ENCODE measurements at places on chromosomes 7 and 10.

GRCh38 chr7:158760936-158761335 lies 56.3 kb upstream of the NCAPG2 start:
- DNase-seq: no peak

- DNase-seq: no peak
Observed at GRCh38 chr10:101393378-101393777, 39.4 kb downstream of the BTRC start.

DNA sequence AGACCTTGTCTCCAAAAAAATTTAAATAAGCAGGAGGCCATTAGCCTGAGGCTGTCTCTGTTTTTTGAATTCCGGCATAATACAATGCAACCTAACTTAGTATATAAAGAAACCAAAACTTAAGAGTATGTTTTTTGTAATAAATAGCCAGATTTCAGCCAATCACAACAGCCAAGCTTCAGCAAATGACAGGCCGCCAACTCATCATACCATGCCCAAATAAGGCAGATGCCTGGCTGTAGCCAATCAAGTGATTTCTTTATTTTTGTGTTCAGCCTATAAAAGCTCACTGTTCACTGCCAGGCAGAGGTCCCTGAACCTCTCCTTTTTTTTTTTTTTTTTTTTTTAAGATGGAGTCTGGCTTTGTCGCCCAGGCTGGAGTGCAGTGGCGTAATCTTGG lies 12.7 kb upstream of the PURB start:
- DNase-seq: no peak

DNA sequence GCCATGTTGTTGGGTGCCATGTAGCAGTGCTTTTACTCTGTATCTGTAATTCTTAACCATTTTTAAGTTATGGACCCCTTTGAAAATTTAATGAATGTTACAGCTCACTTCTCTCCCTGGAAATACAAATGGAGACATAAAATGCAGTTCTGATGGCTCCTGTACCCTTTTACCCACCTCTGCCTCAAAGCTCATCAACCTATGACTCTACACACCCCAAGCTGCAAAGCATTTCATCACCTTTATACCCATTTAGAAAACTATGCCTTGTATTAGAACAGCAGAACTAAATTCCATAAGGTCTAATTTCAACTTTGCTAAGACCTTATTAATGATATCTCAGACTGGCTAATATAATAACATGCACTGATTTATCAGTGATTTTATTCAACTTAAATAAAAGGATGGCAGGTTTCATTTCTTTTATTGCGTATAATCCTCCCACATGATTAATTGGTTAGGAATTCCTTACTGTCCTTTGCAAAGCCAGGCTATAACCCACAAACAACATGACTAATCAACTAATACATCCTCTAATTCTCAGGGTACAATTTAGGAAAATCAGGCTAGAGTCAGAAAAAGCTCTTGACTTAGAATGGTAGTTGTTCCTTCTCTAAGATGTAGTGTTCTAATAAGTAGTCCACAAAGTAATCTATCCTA lies 68.1 kb downstream of the CPEB3 start:
- no peak for DNase-seq

DNA sequence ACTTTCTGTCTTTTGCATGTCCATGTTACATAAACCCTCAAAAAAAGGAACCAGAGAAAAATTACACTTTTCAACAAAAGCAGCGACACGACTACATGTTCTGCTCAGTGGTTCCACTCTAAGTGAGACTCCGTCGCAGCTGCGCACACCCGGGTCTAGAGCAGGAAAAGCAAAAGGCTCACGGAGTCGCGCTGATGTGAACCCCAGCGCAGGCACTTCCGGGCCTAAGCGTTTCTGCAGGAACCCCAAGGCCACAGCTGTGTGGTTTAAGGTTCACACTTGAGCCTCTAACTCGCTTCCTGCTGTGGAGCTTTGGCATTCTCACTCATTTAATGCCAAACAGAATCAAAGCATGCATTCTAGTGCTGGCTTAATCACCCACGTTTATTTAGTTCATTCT lies 240.3 kb downstream of the DNAJB6 start:
- no peak for DNase-seq

- no peak for DNase-seq
Observed at GRCh38 chr10:71921324-71922027, 42.7 kb upstream of the CHST3 start.

- no peak for DNase-seq
Observed at GRCh38 chr7:33129806-33130153, 416 bp downstream of the BBS9 start.

- DNase-seq: no peak
Observed at GRCh38 chr10:91164520-91165065, 55.9 kb upstream of the PCGF5 start.

DNA sequence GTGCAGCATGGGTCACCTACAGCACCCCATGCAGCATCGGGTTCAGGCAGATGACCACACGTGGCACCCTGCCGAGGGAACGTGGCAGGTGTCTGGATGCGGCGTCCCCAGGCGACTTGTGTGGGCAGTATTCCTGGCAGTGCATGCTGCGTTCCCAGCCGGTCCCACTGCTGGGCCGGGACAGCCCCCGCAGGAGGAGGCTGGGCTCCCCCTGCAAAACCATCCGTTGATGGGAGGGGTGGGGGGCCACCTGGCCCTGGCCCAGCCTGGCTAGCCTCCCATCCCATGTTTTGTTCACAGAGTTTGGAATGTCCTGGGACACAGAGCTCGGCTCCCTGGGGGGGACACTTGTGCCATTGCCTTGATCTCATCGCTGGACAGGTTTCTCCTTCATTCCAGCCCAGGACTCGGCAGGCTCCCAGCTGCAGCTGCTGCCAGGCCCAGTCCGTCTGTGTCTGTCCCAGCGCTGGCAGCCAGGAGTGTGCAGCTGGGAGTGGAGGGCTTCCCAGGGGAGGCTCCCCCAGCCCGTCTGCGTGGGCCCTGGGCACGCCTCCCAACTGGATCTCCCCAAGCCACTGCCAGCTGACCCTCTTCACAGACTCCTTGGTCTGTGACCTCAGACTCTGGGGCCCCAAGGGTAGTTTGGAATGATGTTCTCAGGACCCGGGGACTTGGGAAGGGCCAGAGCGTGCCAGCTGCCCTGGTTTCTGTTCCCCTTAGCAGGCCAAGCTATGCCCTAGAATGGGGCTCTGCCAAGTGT lies 32.6 kb downstream of the TMEM270 start:
- no peak for DNase-seq

- DNase-seq: no peak
Observed at GRCh38 chr7:46003896-46004875, 83.1 kb upstream of the IGFBP3 start.

DNA sequence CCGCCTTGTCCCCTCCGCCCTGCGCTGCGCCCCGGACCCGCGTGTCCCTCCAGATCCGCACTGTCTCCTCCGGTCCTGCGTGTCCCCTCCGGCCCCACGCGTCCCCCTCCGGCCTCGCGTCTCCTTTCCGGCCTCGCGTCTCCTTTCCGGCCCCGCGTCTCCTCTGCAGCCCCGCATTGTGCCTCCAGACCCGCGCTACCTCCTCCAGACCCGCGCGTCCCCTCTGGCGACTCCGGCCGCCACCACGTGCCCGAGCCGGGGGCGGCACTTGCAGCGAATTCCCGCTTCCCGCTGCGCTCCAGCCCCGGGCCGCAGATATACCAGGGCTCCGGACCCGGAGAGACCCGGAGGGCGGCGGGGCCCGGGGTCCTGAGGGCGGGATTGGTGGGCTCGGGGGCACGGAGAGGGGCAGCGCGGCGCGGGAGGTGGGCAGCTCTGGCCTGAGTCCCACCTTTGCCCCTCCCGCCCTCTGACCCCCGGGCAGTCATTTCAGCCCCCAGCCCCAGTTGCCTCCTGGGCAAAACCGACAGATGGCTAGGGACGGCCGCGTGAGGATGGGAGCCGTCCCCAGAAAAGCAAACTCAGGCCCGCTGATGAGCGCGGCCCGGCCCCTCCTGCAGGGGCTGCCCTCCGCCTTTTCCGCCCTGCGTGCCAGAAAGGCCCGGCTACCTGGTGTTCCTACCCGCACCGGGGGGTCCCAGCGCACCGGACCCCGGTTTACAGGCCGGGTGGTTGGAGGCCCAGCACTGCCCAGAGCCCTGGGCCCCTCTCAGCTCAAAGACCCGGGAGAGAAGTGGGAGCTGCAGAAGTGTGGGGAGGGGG lies 56.5 kb downstream of the RBM17 start:
- no peak for DNase-seq

- no peak for DNase-seq
Observed at GRCh38 chr7:98174334-98175259, 36.6 kb upstream of the BHLHA15 start.

- no peak for DNase-seq
Observed at GRCh38 chr10:133215586-133215985, 14.4 kb upstream of the UTF1 start.

- DNase-seq: no peak
Observed at GRCh38 chr7:73778801-73779389, 8.8 kb upstream of the CLDN3 start.

- DNase-seq: no peak
Observed at GRCh38 chr7:97166308-97166707, 48.8 kb downstream of the SDHAF3 start.

- DNase-seq: no peak
Observed at GRCh38 chr7:46680147-46680546, 759.1 kb upstream of the IGFBP3 start.

GRCh38 chr7:112869111-112869774 lies 79.0 kb upstream of the TMEM168 start:
- peak; percentile 41 for DNase-seq

DNA sequence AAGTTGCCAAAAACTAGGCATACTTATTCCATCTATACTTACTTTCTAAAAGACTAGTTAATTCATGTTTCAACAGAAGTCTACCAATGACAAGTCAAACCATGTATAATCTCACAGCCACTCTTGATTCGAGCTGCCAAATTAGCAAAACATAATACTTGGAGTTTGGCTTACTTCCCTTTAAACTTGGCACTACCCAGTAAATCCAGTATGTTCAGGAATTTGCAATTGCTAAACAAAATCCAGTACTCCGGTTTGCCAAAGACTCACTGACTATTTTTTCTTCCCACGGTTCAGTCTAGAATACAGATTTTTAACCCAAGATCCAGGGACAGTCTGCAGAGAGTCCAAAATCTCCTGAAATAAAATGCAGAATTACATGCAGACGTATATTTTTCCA lies 4.6 kb downstream of the OAT start:
- no peak for DNase-seq

DNA sequence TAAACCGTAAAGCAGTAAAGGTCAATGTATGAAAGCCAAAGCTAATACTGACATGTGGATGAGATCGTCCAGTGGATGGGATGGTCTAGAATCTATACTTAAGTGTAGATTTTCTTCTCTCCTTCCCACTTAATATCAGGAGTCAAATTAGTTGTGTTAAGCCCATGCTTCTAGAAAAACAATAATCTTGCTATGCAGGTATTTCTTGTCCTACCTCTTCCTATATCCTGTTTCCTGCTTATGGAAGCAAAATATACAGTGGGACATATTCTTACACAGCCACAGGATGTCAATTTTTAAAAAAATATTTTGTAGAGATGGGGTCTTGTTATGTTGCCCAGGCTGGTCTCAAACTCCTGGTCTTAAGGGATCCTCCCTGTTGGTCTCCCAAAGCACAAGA lies 27.5 kb downstream of the CPEB3 start:
- DNase-seq: no peak

GRCh38 chr10:87723500-87723899 lies 63.8 kb downstream of the PAPSS2 start:
- no peak for DNase-seq

DNA sequence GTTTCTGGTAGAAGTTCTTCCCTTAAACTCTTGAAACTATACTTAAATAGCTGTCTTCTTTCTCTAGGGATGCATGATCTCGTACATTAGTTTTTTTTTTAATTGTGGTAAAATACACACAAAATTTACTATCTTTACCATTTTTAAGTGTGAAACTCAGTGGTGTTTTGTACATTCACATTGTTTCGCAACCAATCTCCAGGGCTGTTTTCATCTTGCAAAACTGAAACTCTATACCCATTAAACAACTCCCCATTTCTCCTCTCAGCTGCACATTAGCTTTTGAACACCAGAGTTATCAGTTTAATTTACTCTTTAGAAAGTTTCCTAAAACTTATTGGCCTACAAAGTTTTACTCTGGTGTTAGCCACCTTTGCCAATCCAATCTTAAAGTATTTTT lies 45.5 kb upstream of the PRKAR2B start:
- DNase-seq: no peak
